HT-29 (cell line): ENCODE measurements at places on chromosomes 7 and 10. TPM values are rescaled to one million over a fixed set of nuclear protein-coding genes. Genes with fewer than 3 reads are reported as not detected.

Gene NKX6-2
- not detected in 2 replicates for total RNA-seq

Gene TMEM72
- not detected in 2 replicates for total RNA-seq

Gene AKR1C4
- total RNA-seq, result 0.29 TPM in 1 of 2 replicates, not detected in the other

Gene PRRT4
- 0.16 TPM in 1 of 2 replicates, not detected in the other for total RNA-seq

Gene TEX47
- not detected in 2 replicates for total RNA-seq

Gene C10orf143
- 0.91 TPM in 1 of 2 replicates, not detected in the other for total RNA-seq

Gene CYP3A7
- 0.10 TPM in 1 of 2 replicates, not detected in the other for total RNA-seq

Gene HOXA10
- 78.9 and 86.4 TPM in 2 replicates for total RNA-seq

Gene COMTD1
- total RNA-seq, result 114 and 124 TPM in 2 replicates

Gene PRR15
- total RNA-seq, result 101 and 105 TPM in 2 replicates

Gene NODAL
- not detected in 2 replicates for total RNA-seq

Gene IKZF1
- not detected in 2 replicates for total RNA-seq

Gene FEZF1
- total RNA-seq, result not detected in 2 replicates

Gene ITGB8
- 24.4 and 25.4 TPM in 2 replicates for total RNA-seq

Gene MBL2
- not detected in 2 replicates for total RNA-seq

Gene LAMB4
- 0.03 TPM in 1 of 2 replicates, not detected in the other for total RNA-seq

Gene ADAM22
- total RNA-seq, result 10.4 and 12.3 TPM in 2 replicates
